ENCODE measurements at places on chromosomes 1 and 21.

DNA sequence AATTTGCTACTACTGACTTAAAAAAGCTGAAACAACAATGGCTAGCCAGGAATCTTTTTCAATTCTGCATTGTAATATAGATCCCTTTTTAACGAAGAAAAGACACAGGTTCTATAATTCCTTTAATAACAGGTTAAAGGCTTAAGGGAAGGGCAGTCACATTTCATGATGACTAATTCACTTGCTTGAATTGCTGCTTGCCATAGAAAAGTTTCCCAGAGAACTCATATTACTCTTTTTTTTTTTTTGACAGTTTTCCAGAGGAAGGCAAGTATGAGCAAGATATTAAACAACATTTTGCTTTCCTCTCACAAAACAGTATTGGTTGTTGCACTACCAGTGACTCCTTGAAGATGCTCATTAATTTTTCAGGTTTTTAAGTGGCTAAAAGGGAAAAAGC is 60.9 kb downstream of the IL23R start:
- DNase-seq: no peak

DNA sequence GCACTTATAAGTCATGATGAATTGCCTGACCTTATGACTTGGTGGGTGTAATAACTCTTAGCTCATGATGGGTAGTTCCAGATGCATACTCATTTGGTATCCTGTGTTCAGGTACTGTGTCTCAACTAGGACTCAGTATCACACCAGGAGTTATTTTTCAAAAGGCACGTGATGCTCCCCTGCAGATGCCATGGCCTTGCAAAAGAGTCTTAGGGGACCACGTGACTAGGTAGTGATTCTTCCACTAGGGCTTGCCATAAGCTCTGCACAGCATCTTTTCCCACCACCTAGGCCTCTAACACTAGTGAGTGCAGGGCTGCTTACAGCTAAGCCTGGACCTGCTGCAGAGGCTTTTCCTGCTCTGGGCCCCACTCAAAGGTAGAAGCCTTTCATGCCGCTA is 3.9 kb upstream of the FCAMR start:
- no peak for DNase-seq

DNA sequence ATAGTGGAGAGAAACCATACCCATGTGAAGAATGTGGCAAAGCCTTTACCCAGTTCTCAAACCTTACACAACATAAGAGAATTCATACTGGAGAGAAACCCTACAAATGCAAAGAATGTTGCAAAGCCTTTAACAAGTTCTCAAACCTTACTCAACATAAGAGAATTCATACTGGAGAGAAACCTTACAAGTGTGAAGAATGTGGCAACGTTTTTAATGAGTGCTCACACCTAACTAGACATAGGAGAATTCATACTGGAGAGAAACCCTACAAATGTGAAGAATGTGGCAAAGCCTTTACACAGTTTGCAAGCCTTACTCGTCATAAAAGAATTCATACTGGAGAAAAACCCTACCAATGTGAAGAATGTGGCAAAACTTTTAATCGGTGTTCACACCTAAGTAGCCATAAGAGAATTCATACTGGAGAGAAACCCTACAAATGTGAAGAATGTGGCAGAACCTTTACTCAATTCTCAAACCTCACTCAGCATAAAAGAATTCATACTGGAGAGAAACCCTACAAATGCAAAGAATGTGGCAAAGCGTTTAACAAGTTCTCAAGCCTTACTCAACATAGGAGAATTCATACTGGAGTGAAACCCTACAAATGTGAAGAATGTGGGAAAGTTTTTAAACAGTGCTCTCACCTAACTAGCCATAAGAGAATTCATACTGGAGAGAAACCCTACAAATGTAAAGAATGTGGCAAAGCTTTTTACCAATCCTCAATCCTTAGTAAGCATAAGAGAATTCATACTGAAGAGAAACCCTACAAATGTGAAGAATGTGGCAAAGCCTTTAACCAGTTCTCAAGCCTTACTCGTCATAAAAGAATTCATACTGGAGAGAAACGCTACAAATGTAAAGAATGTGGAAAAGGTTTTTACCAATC is 80.0 kb downstream of the JMJD4 start:
- DNase-seq: no peak

- no peak for DNase-seq
These were observed 349.0 kb downstream of the SIPA1L2 start for GRCh38 chr1:232280910-232281309.

DNA sequence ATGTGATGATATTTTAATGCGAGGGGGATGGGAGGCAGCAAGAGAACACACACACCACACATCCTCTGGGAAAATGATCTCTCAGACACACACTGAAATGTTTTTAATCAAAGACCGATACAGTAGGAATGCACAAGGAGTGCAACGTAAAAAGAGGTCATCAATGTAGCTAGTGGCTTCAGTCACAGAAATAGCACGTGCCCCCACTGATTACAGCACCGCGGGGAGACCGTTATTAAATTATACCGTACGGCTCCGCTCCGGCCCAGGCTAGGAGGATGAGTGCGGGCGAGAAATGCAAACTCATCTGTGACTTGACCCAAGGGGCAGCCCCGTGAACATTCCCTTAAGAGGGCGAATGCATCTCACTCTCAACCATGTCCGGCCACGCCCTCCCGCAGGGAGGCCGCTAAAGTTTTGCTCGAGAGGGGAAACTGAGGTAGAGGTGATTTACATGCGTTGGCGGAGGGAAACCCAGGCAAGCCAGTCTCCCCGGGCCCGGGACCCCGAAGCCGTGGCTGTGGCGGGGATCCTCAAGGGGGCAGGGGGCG is 552 bp downstream of the UBR4 start:
- DNase-seq: no peak

- DNase-seq: no peak
These were observed 505 bp downstream of the OLFML2B start for GRCh38 chr1:162023181-162023546.

DNA sequence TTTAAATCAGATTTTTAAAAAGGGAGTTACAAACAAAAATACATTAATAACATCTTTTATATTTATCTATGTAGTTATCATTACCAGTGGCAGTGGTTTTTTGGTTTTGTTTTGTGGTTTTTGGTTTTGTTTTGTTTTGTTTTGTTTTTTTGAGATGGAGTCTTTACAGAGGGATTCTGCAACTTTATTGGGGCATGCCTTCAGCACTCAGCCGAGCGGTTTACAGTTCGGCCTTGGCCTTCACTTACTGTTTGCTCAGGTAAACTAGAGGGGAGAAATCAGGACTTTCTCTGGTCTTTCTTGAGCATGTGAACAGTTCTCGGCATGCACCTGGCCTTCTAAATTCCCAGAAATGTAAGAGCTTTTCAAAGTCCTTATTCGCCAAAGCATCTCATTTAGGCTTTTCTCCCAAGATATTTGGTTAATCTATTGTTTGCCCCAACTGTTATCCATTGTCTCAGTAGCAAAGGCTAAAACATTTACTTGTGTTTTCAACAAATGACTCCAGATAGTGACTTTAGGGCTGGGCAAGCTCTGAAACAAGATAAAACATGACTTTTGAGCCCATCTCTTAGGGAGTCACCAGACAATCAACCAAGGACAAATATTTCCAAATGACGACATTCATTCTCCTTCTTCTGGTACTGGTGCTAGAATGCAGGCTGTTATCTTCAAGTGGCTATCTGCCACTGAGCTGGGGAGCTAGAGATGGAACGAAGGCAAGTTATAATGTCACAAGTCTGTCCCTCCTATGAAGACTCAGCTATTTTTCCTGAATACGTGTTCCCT is 48.4 kb upstream of the ADORA3 start:
- no peak for DNase-seq

DNA sequence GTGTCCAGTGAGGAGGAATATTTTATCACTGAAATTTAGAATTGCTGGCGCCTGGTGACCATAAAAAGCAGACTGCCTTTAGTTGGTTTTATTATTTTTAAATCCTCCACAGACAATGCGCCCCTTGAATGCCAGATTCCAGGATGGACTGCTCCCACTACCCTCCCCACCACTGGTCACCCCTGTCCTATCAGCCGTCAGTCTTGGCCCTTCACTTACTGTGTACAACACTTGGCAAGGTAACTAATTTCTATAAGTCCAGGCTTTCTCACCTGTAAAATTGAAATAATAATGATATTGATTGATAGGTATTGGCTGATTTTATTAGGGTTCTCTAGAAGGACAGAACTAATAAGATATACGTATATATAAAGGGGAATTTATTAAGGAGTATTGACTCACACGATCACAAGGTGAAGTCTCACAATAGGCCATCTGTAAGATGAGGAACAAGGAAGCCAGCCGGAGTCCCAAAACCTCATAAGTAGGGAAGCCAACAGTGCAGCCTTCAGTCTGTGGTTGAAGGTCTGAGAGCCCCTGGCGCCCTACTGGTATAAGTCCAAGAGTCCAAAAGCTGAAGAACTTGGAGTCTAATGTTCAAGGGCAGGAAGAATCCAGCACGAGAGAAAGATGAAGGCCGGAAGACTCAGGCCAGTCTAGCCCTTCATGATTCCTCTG is 17.8 kb downstream of the RHEX start:
- DNase-seq: no peak

DNA sequence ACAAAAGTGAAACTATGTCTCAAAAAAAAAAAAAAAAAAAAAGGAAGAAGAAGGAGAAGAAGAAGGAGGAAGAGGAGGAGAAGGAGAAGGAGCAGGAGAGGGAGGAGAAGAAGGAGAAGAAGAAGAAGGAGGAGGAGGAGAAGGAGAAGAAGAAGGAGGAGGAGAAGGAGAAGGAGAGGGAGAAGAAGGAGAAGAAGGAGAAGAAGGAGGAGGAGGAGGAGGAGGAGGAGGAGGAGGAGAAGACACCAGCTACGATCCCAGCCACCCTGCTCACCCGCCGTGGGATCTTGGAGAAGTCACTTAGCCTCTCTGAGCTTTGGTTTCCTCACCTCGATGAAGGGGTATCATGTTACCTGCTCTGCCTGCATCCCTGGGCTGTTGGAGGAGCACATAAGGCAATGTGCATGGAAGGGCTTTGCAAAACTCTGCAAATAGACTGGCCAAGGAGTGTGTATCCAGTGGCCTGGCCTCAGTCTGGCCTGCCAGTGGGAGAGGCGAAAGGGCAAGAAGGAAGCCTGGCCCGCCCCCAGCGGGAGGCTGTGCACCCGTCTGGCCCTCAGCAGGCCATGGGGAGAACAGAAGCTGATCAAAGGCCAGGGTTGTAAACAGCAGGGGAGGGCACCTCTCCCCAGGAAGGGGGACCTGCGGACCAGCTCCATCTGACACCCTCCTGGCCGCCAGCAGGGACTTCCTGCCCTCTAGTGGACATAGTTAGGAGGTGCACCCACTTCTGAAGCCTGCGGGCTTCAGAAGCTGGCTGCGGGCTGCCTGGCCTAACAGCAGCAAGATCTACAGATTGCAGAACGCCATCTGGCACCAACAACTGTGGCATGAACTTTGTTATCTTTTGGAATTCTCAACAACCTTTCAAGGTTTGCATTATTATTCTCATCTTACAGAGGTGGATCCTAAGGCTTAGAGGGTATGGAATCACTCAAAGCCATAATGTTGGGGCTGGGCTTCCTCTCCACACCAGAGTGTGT is 19.2 kb upstream of the CDK18 start:
- peak; percentile 68 for DNase-seq

GRCh38 chr1:70061231-70061630 is 144.1 kb downstream of the LRRC40 start:
- no peak for DNase-seq
